ENCODE measurements at places on chromosomes 6 and 20.
A peak's percentile ranks its signal among the peaks of the same experiment; 100 is the strongest.

- H3K4me3 ChIP-seq: no peak overlapping the region
- DNase-seq: no peak
- no peak overlapping the region for H3K27ac ChIP-seq
- no peaks in the 10 kb centered on the region for H3K36me3 ChIP-seq
- H3K4me1 ChIP-seq: no peaks in the 10 kb centered on the region
These were observed 63.7 kb downstream of the PTPRK start for GRCh38 chr6:128456510-128457230.

DNA sequence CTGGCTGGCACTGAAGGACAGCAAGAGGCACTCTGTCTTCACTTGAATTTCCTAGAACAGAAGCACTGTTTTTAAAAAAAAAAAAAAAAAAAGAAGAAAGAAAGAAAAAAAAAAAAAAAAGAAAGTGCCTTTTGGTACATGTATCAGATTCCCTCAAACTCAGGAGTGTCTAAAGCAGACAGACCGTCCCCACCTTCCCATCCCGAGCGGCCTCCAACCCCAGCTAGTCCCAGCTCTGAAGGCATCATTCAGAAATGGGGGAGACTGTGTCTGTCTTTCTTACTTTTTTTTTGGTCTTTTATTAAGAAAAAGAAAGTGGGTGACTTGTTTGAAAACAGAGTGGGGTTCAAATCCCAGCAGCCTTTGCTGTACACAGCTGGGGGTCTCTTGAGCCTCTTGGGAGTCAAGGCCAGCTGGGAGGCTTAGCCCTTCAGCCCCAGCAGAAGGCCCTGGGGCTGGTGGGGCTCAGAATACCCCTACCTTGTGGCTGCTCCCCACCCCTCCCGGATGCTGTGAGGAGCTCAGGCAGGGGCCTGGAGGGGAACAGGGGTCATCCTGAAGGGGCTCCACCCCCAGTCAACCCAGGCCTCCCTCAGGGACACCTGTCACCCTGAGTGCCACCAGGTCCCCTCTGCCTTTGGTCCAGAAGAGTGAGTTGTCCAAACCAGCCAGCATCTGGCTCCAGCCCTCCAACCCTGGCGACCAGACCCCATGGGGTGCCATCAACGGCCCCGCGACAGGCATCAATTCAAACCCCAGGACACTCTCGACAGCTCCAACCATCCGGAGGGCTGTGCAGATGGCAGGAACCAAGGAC is 128.3 kb downstream of the TAF4 start:
- H3K36me3 ChIP-seq: no peaks in the 10 kb centered on the region
- H3K4me1 ChIP-seq: no peaks in the 10 kb centered on the region
- no peaks in the 10 kb centered on the region for H3K27me3 ChIP-seq

DNA sequence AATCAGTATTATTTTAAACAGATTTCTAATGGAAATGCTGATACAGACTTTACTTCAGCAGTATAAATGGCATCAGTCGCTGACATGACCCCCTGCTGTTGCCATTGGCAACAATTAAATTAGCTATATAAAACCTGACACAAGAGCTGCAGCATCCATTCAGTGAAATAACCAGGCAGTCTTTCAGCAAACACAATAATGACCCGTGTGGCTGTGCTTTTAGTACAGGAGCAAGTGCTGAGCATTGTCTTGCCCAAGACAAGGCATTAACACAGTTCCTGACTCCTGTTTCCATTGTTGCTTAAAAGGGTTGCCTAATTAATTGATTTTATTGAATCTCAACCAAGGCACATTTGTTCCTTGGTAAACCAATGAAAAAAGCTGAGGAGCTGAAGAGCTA is 382.1 kb downstream of the HACE1 start:
- H3K36me3 ChIP-seq: no peaks in the 10 kb centered on the region
- no peaks in the 10 kb centered on the region for H3K4me1 ChIP-seq
- no peak overlapping the region for H3K4me3 ChIP-seq
- no peak for DNase-seq
- no peak overlapping the region for H3K27ac ChIP-seq
- H3K27me3 ChIP-seq: no peaks in the 10 kb centered on the region

DNA sequence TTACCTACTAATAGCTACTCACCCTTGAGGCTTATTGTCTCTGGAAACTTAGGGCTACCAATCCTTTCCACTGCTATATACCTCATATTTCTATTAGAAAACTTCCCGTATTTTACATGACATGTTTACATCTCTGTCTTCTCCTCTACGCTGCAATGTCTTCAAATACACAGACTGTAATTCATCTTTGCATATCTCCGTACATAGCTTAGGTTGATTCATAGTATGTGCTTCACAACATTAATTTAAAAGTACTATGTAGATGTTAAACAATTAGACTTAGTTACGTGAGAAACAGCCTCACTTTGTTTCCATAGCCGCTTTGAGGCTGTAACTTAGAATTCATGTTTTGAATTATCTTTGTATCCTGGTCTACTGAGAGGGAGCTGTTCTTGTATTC is 35.1 kb upstream of the FKBP1C start:
- no peak overlapping the region for H3K4me3 ChIP-seq
- H3K4me1 ChIP-seq: no peaks in the 10 kb centered on the region
- no peaks in the 10 kb centered on the region for H3K27me3 ChIP-seq
- DNase-seq: no peak

DNA sequence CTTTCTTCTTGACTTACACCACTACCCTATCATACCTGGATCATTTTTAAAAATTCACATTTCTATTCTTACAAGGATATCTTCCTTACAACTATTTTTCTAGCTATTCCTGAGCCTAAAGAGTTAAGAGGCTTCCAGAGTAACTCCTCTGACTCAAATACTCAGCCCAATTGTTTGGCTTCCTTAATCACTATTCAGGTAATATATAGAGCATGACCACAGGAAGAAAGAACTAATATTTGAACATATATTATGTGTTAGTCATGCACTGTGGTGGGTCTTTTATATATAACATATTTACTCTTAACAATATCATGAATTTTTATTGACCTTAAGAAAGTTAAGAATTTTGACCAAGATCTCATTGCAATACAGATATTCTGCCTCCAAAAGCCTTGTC is 42.0 kb upstream of the ID4 start:
- no peak overlapping the region for H3K4me3 ChIP-seq
- no peaks in the 10 kb centered on the region for H3K27me3 ChIP-seq
- no peak for DNase-seq
- no peaks in the 10 kb centered on the region for H3K36me3 ChIP-seq
- H3K4me1 ChIP-seq: peaks cover 9% of the 10 kb centered on the region

DNA sequence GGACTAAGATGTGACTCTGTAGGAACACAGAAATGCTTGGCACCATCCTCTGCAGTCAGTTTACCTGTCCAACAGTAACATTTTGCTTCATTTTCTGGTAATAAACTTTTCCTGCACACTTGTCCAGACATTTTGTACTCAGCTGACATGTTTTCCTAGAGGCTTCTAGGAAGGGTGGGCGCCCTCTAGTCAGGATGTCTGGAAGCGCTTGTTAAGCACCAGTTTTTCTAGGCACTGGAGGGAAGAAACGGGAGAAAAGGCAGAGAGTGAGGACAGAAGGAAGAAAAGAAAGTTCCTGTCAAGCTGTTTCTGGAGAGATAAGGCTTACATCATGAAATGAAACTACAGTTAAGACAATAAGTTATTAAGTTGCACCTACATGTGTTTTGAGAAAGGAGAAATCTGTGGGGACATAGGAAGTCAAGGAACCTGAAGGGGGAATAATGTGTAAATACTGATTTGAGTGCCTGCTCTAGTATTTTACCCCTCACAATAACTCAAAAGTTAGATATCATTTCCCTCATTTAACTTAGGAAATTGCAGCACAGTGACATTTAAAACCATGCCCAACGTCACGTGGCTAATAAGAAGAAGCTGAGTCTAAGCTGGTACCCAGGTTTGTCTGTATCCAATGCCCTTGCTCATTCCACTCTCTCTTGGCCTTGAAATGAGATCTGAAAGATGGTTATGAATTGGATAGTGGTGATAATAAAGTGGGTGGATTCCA is 42.7 kb upstream of the TNFRSF21 start:
- no peaks in the 10 kb centered on the region for H3K27me3 ChIP-seq
- H3K27ac ChIP-seq: no peak overlapping the region
- no peaks in the 10 kb centered on the region for H3K36me3 ChIP-seq
- H3K4me3 ChIP-seq: no peak overlapping the region

DNA sequence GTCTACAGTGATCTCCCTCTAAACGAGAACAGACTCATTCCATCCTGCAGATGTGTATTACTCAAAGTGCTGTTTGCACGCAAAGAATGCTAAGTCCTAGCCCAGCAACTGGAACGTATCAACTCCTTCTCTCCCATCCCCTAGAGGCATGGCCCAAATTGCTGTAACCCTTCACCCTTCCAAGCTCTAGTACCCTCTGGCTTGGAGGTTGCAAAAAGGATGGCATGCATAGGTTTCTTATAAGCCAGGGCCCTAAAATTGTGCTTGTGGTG is 71.5 kb upstream of the TGM3 start:
- no peaks in the 10 kb centered on the region for H3K27me3 ChIP-seq
- no peaks in the 10 kb centered on the region for H3K36me3 ChIP-seq
- H3K4me3 ChIP-seq: no peak overlapping the region
- no peaks in the 10 kb centered on the region for H3K4me1 ChIP-seq
- no peak for DNase-seq

GRCh38 chr6:111880181-111880888 is 7.1 kb upstream of the FYN start:
- DNase-seq: no peak
- no peak overlapping the region for H3K4me3 ChIP-seq
- H3K27me3 ChIP-seq: no peaks in the 10 kb centered on the region
- no peak overlapping the region for H3K27ac ChIP-seq
- no peaks in the 10 kb centered on the region for H3K36me3 ChIP-seq
- H3K4me1 ChIP-seq: no peaks in the 10 kb centered on the region

- peaks cover 17% of the 10 kb centered on the region for H3K4me1 ChIP-seq
- peak; percentile 71 for DNase-seq
- no peaks in the 10 kb centered on the region for H3K27me3 ChIP-seq
- no peak overlapping the region for H3K4me3 ChIP-seq
- H3K36me3 ChIP-seq: peaks cover 26% of the 10 kb centered on the region
These were observed 26.1 kb downstream of the DIDO1 start for GRCh38 chr20:62900052-62900691.

DNA sequence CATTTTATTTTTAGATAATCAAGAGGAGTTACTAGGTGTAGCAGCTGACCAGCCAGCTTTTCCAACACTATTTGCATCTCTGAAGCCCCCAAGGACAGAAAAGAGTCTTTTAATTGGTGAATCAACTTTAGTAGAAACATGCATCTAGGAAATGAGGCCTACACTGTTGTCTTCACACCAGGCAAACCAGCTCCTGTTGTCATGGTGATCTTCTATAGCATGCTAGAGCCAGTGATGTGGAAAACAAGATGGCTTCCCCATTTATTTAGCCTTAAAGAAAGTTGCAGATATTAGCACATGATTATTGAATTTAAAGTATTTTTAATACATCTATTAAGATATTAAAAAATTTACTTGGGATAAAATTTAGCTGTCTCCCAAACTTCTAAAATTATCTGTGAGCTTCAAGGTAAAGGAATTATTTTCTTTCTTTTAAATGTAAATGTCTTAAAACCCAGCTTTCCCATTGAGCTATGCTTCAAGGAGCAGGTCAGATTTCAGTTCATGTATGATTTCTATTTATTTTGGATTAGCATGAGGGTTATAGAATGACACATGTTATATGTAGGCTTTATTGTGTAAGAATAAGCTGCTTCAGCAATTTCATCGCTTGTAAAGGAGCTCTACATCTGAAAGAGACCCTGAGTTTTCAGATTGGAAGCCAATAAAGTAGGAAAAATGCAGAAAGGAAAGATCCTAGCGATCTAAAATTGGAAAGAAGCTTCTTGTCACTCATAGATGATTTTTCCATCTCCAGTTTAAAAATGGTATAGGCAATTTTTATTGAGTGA is 564.9 kb upstream of the CITED2 start:
- no peaks in the 10 kb centered on the region for H3K27me3 ChIP-seq
- H3K36me3 ChIP-seq: no peaks in the 10 kb centered on the region
- no peak for DNase-seq
- H3K4me3 ChIP-seq: no peak overlapping the region

GRCh38 chr6:4940416-4940815 is 63.4 kb downstream of the RPP40 start:
- no peak for DNase-seq
- peaks cover 18% of the 10 kb centered on the region for H3K4me1 ChIP-seq
- H3K4me3 ChIP-seq: no peak overlapping the region
- H3K27me3 ChIP-seq: no peaks in the 10 kb centered on the region

- peak overlapping the region; percentile 65 for H3K27ac ChIP-seq
- DNase-seq: no peak
- H3K27me3 ChIP-seq: no peaks in the 10 kb centered on the region
These were observed 20.0 kb upstream of the UBE2J1 start for GRCh38 chr6:89372506-89372901.

DNA sequence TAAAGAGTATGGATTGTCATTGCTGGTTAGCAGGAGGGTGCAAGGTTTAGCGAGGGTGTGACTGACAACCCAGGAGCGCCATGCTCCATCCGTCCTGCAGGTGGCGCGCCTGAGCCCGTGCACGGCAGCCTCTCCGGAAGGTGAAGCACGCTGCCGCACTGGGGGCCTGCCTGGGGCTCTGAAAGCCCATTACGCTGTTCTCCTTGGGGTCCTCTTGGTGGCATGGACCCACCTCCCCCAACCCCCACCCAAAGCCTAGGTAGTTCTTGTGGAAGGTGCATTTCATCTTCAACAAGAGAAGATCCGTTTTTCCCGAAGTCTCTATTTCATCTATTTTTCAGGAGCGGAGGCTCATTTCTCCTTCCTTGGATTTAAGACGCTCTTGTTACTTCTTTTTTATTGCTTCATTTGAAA is 197.4 kb upstream of the KCNG1 start:
- no peaks in the 10 kb centered on the region for H3K4me1 ChIP-seq
- H3K27me3 ChIP-seq: no peaks in the 10 kb centered on the region
- no peak overlapping the region for H3K4me3 ChIP-seq
- DNase-seq: peak; percentile 18
- H3K27ac ChIP-seq: no peak overlapping the region

DNA sequence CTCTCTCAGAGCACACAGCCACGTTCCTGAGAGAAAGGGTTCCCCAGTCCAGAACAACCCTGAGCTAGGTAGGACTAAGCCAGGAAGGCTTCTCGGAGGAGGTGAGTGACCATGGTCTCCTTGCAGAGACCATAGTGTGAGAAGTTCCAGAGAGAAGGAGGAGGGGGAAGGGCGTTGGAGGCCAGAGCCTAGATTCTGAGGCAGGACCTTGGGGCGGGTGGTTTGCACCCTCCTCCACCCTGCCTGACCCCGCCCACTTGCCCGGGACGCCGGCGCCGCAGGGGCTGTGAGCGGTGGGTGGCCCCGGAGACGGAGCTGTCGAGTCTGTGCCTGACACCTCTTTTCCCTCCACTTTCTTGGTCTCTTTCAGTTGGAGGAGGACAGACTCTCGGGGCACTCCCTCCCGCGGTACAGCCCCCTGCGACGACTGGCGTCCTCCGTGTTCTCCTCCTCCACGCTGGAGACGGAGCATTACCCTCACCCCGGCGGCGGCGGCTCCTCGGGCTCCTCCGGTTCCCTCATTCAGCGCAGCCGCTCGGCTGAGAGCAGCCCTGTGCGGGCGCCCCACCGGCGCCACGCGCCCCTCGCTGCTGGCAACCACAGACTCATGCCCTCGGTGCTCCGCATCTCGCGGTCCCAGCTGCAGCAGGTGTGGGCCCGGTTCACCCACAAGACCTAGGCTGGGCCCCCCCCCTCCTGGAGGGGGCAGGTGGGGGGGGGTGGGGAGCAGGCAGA is 26.2 kb downstream of the TTBK1 start:
- H3K27me3 ChIP-seq: no peaks in the 10 kb centered on the region
- peaks cover 23% of the 10 kb centered on the region for H3K4me1 ChIP-seq
- no peak overlapping the region for H3K4me3 ChIP-seq
- no peak overlapping the region for H3K27ac ChIP-seq
- no peaks in the 10 kb centered on the region for H3K36me3 ChIP-seq

Measured in thyroid gland (tissue), 4 donors.